ENCODE measurements at places on chromosomes 12 and 14. TPM values are rescaled to one million over a fixed set of nuclear protein-coding genes. Genes with fewer than 3 reads are reported as not detected.

Gene DBX2
- total RNA-seq, result 0.91 TPM

Gene BICD1
- total RNA-seq, result 2.3 TPM

Gene TBK1
- total RNA-seq, result 16.9 TPM

Gene VDR
- total RNA-seq, result 36.7 TPM

Gene PTCSC3
- total RNA-seq, result not detected

Gene B4GALNT3
- 35.8 TPM for total RNA-seq

Gene ADCY4
- 6.7 TPM for total RNA-seq

Gene MMP19
- total RNA-seq, result 4.2 TPM

Data from lower leg skin (tissue), 4 donors.